ENCODE measurements at places on chromosomes 1 and 21.
A peak's percentile ranks its signal among the peaks of the same experiment; 100 is the strongest.

GRCh38 chr1:241799416-241799815 is 48.6 kb upstream of the EXO1 start:
- no peak for DNase-seq

GRCh38 chr1:6361124-6361775 is 32.3 kb downstream of the ACOT7 start:
- no peak for DNase-seq

GRCh38 chr1:181548497-181548896 is 65.2 kb downstream of the CACNA1E start:
- no peak for DNase-seq

- no peak for DNase-seq
Measured at GRCh38 chr1:209876078-209876800, 48.5 kb downstream of the UTP25 start.

DNA sequence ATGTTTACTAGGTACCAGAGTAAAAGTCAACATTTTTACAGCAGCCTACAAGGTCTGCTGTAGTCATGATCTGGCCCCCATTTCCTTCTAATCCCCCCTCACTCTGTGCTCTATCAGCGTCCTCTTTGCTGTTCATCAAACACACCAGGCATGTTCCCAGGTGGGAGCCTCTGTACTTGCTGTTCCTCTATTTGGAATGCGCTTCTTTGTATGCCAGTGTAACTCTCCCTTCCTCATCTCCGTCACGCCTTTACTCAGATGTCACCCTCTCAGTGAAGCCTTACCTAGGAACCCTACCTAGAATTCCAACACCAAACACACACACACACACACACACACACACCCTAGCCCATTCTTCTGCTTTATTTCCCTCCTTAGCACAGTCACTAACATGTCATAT is 21.0 kb downstream of the TP53BP2 start:
- no peak for DNase-seq

DNA sequence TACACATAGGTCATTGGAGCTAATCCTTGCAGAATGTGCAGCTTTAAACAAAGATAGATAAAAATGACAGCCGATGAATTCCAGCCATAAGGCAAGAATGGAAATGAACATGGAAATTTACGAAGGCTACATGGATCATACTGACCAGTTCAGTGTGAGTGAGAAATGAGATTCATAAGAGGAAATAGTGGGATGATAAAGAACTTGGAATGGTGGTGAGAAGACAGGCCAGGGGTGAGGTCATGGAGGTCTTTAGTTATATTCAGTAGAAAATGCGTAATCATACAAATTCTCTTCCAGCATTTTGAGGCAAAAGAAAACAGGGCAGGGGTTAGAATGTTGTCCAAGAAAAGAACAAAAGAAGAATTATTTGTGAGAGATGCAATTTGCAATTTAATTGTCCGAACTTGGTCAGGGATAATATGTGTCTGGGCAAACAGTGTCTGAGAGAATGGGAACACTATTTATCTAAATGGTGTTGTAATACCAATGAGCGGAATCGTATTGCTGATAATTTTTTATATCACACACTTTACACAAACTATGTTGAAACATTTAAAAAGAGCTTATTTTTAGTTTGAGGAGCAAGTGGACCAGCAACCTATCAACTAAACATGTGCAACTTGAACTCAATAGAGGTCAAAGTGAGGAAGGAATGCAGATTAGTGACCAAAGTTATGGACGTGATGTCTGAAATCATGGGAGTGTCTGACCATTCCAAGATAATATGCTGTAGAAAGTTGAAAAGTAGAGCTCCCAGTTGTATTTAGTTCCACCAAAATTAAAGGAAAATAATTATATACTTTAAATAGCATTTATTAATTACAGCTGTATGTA is 739.0 kb upstream of the NCAM2 start:
- no peak for DNase-seq

DNA sequence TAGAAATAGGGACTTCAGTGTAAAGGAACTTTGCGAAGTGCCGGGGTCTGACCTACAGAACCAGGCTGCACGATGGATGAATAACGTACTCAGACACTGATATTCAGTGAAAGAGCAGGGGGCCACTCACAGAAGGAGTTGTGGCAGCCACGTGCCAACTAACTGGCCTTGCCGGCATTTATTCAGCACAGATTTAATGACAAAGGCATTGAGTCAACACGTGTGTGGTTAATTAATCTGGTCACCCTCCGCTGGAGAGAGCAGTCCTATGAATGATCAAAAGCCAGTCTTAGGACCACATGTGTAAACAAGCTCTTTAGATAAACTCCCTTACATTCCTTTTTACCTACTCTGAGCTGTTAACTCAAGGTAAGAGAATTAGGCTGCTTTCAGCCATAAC is 6.2 kb upstream of the B3GALT2 start:
- no peak for DNase-seq

DNA sequence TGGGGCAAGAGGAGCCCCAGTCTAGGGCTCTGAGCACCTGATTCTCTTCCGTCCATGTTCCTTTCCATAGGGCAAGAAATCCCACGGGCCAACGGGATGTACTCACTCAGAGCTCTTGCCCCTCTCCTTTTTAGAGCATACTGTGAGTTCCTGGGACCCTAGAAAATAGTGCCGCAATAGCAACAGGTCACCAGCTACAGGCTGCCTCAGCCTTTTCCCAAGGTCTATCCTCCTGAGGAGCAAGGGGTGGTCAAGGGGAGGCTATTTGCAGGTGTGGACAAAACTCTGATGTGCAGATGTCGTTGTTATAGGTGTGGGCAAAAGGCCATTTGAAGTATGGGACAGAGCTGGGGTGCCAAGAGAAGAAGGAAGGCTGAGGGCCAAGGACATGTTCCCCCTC is 1.6 kb upstream of the QSOX1 start:
- no peak for DNase-seq

- no peak for DNase-seq
Measured at GRCh38 chr21:17799414-17800164, 19.6 kb downstream of the C21orf91 start.

- DNase-seq = no peak
Measured at GRCh38 chr21:38925478-38925877, 119.7 kb downstream of the ETS2 start.

DNA sequence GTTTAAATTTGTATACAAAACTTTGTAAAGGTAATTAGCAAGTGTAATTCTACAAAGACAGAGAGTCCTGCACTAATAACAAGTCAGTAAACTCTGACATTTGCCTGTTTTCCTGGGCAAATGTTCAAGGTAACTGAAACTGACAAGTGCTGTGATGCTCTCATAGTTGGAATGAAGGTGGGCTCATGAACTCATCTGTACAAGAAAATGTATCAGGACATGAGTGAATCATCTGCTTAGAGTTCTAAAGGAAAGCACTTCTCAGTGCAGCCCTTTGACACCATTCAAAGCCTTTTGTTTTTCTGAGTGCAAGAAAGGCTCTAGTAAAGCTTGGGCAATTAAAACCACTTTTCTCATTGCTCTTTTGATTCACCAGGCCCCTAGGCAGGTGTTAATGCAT is 91.5 kb downstream of the UROD start:
- no peak for DNase-seq

DNA sequence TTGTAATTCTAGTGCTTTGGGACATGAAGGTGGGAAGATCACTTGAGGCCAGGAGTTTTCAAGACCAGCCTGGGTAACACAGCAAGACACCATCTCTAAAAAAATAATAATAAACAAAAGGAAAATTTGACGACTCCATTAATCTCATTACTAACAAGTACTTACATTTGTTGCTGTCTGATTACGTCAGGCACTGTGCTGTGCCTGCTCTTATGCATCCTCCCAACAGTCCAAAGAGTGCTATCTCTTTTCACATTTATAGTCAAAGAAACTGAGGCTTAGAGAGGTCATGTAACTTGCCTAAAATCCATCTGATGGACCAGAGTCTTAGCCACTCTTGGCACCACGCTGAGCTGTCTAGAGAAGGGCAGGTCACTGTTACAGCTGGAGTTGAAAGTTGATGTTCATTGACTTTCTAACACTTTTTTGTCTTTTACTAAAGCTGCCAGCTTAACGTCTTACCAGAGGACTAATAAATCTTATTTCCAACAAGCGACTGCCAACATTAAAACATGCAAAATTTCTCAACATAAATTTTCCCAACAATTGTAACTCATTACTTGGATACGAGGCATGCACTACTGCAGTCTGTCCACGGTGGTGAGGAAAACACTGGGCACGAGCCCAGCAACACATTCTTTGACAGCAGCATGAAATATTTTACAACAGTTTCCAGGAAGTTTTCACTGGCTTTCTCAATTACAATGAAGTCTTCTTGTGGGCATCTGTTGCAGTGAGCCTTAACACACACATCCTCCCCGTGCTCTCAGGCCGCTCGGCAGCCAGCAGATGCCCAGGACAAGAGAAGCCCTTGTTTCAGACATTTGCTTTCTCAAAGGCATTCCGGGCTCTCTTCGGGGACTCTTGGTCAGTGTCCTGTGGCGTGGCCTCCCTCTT is 262.9 kb upstream of the PROX1 start:
- DNase-seq = peak; percentile 13

DNA sequence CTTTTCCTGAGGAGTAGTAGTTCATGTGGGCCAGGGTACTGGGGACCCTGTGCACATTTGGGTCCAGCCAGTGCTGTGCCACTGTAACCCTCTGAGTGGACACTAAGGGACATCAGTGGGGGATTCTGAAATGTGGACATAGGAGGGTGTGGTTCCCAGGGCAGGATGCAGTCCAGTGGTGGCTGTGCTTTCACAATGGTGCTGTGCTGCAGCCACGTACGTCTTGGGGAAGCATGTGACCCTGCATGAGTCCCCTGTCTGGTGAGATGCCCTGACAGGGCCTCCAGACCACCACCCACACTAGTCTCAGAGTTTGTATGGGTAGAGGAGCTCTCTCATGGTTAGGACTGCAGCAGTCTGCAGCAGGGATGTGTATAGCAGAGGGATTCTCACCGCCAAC is 37.8 kb upstream of the WNT2B start:
- DNase-seq = no peak

DNA sequence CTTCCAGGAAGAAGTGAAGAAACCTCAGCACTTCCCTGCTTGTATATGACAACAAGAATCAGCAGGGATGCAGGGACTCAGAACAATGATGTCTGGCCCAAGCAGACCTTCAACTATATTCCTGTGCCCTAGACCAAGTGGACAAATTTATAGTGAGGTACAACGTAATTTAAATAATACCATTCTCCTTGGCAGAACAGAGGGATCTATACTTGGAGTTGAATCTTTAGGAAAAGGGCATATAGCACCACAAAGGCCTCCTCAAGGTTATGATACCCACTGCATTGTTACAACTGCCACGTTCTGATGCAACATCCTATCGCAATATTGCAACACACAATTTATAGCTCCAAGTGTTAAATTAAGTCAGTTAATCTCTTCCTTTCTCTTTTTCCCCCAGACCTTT is 29.1 kb upstream of the GFI1 start:
- no peak for DNase-seq

DNA sequence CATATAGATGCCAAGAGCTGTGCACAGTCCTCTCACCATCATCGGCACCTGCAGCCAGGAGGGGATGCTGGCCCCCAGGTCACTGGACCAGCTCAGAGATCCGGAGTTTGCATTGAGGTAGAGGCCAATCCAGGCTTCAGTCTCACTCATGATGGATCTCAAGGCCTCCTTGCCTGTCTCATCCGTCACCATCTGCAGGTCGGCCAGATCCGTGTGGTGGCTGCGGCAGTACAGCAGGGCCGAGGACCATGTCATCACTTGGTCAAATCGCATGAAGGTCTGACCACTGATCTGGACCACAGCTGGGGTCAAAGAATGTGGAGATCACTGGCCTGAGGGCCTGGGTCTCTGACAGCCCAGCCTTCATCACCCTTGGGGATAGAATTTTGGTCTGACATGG is 6.6 kb downstream of the CLEC20A start:
- DNase-seq = no peak

DNA sequence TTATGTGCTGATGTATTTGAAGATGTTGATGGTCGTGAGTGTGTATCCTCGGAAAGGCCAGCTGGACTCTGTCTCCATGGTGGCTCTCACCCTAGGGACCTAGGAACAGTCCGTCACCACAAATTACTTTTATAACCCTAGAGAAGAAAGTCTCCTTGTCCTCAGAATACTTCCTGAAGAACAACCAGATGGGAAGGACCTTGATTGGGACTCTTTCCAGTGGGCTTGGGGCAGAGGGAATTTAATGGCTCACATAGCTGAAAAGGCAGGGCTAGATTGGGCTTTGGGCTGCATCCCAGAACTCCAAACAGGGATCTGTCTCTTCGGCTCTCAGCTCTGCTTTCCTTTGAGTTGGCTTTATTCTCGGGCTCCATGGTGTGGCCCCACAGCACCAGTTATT is 90.8 kb downstream of the TBX19 start:
- no peak for DNase-seq

DNA sequence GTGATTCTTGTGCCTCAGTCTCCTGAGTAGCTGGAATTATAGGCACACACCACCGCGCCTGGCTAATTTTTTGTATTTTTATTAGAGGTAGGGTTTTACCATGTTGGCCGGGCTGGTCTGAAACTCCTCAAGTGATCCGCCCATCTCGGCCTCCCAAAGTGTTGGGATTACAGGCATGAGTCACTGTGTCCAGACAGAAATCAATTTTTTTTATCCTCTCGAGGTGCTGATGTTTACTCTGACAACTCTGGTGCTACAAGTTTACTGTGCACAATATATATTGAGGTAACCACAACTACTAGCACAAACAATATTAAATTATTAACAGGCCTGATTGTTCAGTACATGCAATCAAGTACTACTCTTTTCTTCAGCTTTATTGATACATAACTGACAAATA is 39.7 kb downstream of the F13B start:
- no peak for DNase-seq

DNA sequence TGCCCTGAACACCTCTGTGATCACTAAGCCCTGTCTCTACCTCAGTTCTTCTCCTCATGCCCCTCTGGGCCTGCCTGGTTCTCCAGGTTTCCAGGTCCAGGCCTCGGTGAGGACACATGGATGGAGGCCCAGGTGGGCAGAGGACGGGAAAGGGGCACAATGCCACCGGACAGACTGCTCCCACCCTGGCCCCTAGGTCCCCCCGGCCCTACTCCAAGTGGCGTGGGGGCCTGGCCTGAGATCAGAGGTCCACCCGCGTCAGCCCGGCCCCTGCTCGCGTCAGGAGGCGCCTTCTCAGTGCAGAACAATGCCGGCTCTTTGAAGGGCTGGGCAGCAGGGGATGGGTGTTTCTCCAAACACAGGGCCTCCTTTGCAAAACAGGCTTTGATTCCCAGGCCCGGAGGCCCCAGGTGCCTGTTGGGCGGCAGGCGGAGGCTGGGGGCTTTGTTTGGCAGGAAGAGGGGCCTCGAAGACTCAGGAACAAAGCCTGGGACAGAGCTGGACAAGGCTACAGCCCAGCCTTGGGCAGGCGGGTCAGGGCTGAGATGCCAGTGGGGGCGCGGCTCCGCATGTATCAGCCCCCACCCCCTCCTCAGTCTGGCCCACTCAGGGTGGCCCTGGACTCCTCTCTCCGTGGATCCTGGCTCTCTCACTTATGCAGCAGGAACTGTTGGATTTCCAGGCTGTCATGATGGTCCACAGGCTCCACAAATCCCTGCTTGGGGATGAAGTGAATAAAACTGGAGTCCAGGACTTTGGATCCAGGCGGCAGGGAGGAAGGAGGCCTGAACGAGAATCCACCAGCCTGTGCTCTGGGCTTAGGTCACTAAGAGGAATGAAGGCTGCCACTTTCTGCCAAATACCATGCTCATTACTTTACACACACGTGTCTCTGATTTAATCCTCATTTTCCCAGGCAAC is 77.4 kb upstream of the SLC2A1 start:
- DNase-seq = no peak
